ENCODE measurements at places on chromosomes 2 and 18. TPM values are rescaled to one million over a fixed set of nuclear protein-coding genes. Genes with fewer than 3 reads are reported as not detected.

Gene HEATR5B
- 27.9 TPM for polyA plus RNA-seq

Gene DYNAP
- polyA plus RNA-seq, result 0.08 TPM

Gene BCL2
- polyA plus RNA-seq, result 25.2 TPM

Gene TXNDC9
- polyA plus RNA-seq, result 46.2 TPM

Gene PRKCE
- polyA plus RNA-seq, result 8.7 TPM

Gene CD207
- polyA plus RNA-seq, result not detected

Gene IL37
- 0.40 TPM for polyA plus RNA-seq

Gene HRH4
- polyA plus RNA-seq, result 0.17 TPM

Gene HES6
- polyA plus RNA-seq, result 3.7 TPM

Gene RAD51AP2
- polyA plus RNA-seq, result 0.38 TPM

Gene KCNJ3
- 8.6 TPM for polyA plus RNA-seq

Gene MTLN
- 9.8 TPM for polyA plus RNA-seq

Gene CIDEA
- polyA plus RNA-seq, result not detected

Gene TSHZ1
- polyA plus RNA-seq, result 33.2 TPM

Gene OLA1
- polyA plus RNA-seq, result 159 TPM

Gene RSAD2
- polyA plus RNA-seq, result 5.3 TPM

Gene PTPN4
- 29.0 TPM for polyA plus RNA-seq

Gene TMEM247
- polyA plus RNA-seq, result not detected

Gene CD8A
- polyA plus RNA-seq, result 0.25 TPM

Gene CRYBA2
- polyA plus RNA-seq, result not detected

Gene SS18
- 133 TPM for polyA plus RNA-seq

Gene TGIF1
- 81.9 TPM for polyA plus RNA-seq

Gene ARHGEF4
- polyA plus RNA-seq, result 6.6 TPM
